ENCODE measurements at places on chromosomes 7 and 10. TPM values are rescaled to one million over a fixed set of nuclear protein-coding genes. Genes with fewer than 3 reads are reported as not detected.

POU6F2 gene
- not detected for total RNA-seq

- no peak for DNase-seq
Measured at GRCh38 chr10:34024693-34025425, 690.4 kb upstream of the NRP1 start.

SSC4D gene
- 1.4 TPM for total RNA-seq

GRCh38 chr7:130941322-130942210 is 207.6 kb upstream of the KLF14 start:
- DNase-seq: no peak

GTF2IRD2 gene
- total RNA-seq: 1.8 TPM

PDE1C gene
- total RNA-seq: 2.6 TPM
